Mesenchymal stem cell (in vitro differentiated cells and primary cell): ENCODE measurements at places on chromosomes 3 and 15.

GRCh38 chr3:57283334-57283733, 9.2 kb downstream of the ASB14 start:
- H3K27me3 ChIP-seq, result no peaks in the 10 kb centered on the region
- no peaks in the 10 kb centered on the region for H3K4me1 ChIP-seq
- no peak overlapping the region for H3K4me3 ChIP-seq
- no peak overlapping the region for H3K27ac ChIP-seq

GRCh38 chr3:188390343-188390718, 236.4 kb downstream of the LPP start:
- H3K27me3 ChIP-seq, result no peaks in the 10 kb centered on the region
- H3K4me3 ChIP-seq, result no peak overlapping the region
- no peaks in the 10 kb centered on the region for H3K36me3 ChIP-seq
- no peak for DNase-seq
- peaks cover 3% of the 10 kb centered on the region for H3K4me1 ChIP-seq
- H3K27ac ChIP-seq, result no peak overlapping the region

GRCh38 chr3:17749705-17750293, 7.4 kb upstream of the TBC1D5 start:
- DNase-seq, result no peak
- H3K27ac ChIP-seq, result no peak overlapping the region
- H3K27me3 ChIP-seq, result no peaks in the 10 kb centered on the region
- peaks cover 2% of the 10 kb centered on the region for H3K4me1 ChIP-seq
- peak overlapping the region; percentile 65 for H3K4me3 ChIP-seq

GRCh38 chr3:184355261-184356040, 6.0 kb downstream of the CLCN2 start:
- H3K4me1 ChIP-seq, result peaks cover 27% of the 10 kb centered on the region
- H3K4me3 ChIP-seq, result no peak overlapping the region
- peaks cover 69% of the 10 kb centered on the region for H3K36me3 ChIP-seq
- no peaks in the 10 kb centered on the region for H3K27me3 ChIP-seq
- DNase-seq, result no peak

DNA sequence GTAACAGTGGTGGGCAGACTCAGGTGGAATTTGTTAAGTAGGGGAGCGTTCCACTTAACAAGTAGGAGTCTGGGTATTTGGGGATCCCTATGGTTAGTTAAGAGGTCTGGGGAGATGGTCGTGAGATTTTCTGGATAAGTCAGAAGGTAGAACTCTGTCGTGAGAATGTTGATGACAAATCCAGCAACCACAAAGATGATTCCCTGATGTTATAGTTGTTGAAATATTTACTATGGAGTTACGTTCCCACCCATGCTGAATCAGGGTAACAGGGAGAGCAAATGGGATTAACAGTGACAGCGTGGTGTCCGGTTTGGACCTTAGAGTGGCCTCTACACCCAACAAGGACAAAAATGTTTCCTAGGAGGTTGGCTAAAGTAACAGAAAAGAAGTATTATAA, 110.8 kb downstream of the MFSD1 start:
- no peaks in the 10 kb centered on the region for H3K4me1 ChIP-seq
- no peak overlapping the region for H3K27ac ChIP-seq
- H3K4me3 ChIP-seq, result no peak overlapping the region
- H3K36me3 ChIP-seq, result no peaks in the 10 kb centered on the region
- no peak for DNase-seq
- no peaks in the 10 kb centered on the region for H3K27me3 ChIP-seq

GRCh38 chr3:103510760-103511159, 1075.9 kb downstream of the ZPLD1 start:
- no peak overlapping the region for H3K27ac ChIP-seq
- H3K4me3 ChIP-seq, result no peak overlapping the region
- H3K27me3 ChIP-seq, result no peaks in the 10 kb centered on the region
- DNase-seq, result no peak

DNA sequence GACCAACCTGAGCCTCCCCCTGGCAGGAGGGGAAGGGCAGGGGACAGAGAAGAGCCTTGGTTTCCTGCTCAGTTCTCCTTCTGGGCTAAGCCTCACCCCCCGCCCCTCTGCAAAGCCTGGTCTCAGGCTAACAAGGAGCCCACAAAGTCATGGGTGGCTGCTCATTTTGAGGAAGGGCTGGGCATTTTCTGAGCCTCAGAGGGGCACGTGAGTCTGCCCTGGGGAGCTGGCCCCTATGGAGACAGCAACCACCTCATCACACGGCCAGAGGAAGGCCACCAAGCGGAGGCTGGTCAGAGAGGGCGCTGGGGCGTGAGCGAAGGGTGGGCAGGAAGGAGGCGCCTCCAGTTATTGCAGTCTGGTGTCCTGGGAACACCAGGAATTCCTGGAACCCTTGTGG, 18.7 kb downstream of the ABTB1 start:
- peaks cover 56% of the 10 kb centered on the region for H3K4me1 ChIP-seq
- H3K36me3 ChIP-seq, result peaks cover 41% of the 10 kb centered on the region
- no peak overlapping the region for H3K4me3 ChIP-seq
- H3K27ac ChIP-seq, result peak overlapping the region; percentile 47
- H3K27me3 ChIP-seq, result no peaks in the 10 kb centered on the region

DNA sequence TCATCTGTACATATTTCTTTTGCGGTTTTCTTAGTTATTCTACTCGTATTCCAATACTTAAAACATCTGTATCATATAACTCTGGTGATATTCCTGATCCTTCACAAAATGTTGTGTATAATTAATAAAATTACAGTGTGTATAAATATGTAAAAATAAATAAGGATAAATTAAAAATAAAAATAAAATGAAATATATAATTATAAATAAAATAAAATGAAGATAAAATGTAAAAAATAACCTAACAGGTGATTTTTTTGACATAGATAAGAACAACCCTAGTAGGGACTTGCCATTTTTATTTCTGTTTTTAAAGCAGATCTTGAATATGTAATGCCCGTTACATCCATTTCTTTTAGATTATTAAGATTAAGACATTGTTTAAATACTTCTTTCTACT, 25.6 kb downstream of the IL1RAP start:
- no peaks in the 10 kb centered on the region for H3K27me3 ChIP-seq
- DNase-seq, result no peak
- no peak overlapping the region for H3K4me3 ChIP-seq
- H3K27ac ChIP-seq, result no peak overlapping the region
- H3K4me1 ChIP-seq, result no peaks in the 10 kb centered on the region
- H3K36me3 ChIP-seq, result no peaks in the 10 kb centered on the region

DNA sequence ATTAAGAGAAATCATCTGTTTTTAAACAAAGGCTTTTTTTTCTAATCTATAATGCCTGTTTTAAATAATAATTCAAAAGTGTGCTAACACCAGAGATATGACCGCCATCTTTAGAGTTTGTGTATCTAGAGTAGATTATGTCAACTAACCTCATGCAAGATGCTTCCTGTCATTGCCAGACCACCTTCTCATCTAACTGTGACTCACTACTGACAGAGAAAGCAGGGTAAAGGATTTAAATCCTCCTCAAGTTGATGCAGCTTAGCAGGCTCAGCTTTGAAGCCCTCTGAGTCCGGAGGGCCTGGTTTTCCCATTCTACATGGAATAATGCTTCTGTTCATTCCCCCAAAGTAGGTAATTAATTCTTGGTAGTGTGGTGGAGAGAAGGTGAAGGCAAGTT, 108.5 kb downstream of the ECT2 start:
- DNase-seq, result peak; percentile 31
- no peak overlapping the region for H3K4me3 ChIP-seq
- peaks cover 40% of the 10 kb centered on the region for H3K27me3 ChIP-seq
- peaks cover 2% of the 10 kb centered on the region for H3K4me1 ChIP-seq
- no peaks in the 10 kb centered on the region for H3K36me3 ChIP-seq

- H3K4me3 ChIP-seq, result no peak overlapping the region
- H3K4me1 ChIP-seq, result no peaks in the 10 kb centered on the region
- no peak for DNase-seq
- H3K27me3 ChIP-seq, result no peaks in the 10 kb centered on the region
Measured at GRCh38 chr3:72932416-72932815, 44.6 kb downstream of the GXYLT2 start.

GRCh38 chr15:70516408-70517193, 246.8 kb downstream of the UACA start:
- H3K27ac ChIP-seq, result no peak overlapping the region
- H3K4me1 ChIP-seq, result no peaks in the 10 kb centered on the region
- H3K27me3 ChIP-seq, result peaks cover 47% of the 10 kb centered on the region
- H3K4me3 ChIP-seq, result no peak overlapping the region
- no peaks in the 10 kb centered on the region for H3K36me3 ChIP-seq

GRCh38 chr15:61115679-61116078, 113.4 kb downstream of the RORA start:
- no peak for DNase-seq
- no peaks in the 10 kb centered on the region for H3K36me3 ChIP-seq
- H3K4me3 ChIP-seq, result no peak overlapping the region
- H3K4me1 ChIP-seq, result no peaks in the 10 kb centered on the region

- H3K27ac ChIP-seq, result no peak overlapping the region
- no peak overlapping the region for H3K4me3 ChIP-seq
- peak; percentile 80 for DNase-seq
- H3K27me3 ChIP-seq, result peaks cover 4% of the 10 kb centered on the region
- H3K36me3 ChIP-seq, result no peaks in the 10 kb centered on the region
Measured at GRCh38 chr3:32947789-32948238, 3.6 kb upstream of the CCR4 start.

GRCh38 chr3:156509189-156510174, 45.4 kb downstream of the SSR3 start:
- peak; percentile 69 for DNase-seq
- no peaks in the 10 kb centered on the region for H3K4me1 ChIP-seq
- H3K27me3 ChIP-seq, result no peaks in the 10 kb centered on the region
- H3K27ac ChIP-seq, result no peak overlapping the region

DNA sequence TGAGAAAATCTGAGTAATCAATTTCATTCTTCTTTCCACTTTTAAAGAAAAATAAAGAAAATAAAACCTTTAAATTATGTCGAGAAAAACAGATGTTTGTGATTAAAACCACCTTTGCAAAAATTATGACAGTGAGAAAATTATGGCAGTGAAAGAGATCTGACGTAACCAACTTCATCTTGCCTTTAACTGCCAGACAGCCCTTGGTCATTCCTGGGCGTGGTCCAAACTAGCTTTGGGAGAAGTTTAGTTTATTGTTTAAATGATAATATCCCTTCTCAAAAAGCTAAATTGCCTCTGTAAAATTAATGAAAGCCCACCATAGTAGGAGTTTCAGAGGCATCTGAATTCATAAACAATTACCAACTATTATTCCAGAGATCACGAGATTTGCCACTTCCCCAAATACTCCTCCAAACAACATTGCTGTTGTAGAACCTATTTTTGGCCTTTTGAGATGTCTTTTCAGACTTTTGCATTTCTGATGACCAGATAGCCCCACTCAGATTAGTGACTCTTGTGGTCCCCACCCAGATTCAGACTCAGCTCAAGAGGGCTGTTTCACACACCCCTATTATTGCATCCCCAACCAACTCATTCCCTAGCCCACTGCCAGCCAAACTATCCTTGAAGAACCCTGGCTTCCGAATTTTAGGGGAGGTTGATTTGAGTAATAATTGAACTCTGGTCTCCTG, 664.4 kb upstream of the CBLB start:
- no peak overlapping the region for H3K27ac ChIP-seq
- peaks cover 2% of the 10 kb centered on the region for H3K4me1 ChIP-seq
- H3K4me3 ChIP-seq, result no peak overlapping the region
- no peaks in the 10 kb centered on the region for H3K36me3 ChIP-seq

DNA sequence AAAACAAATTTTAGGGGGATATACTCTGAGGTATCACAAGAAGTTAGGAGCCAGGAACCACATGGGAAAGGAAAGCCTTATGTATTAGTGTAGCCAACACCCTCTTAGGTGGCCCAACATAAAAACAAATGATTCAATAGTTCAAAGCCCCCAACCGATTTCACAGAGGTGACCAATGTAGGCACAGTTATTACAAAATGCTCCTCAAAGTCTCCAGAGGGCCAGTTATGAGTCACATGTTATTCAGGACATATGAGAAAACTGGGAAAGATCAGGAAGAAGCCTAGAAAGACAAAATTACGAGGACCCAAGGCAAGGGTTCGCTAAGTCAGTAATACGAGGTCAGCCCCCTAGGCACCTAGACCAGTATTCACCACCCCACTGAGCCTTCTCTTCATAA, 29.9 kb upstream of the FBN1 start:
- DNase-seq, result no peak
- H3K36me3 ChIP-seq, result no peaks in the 10 kb centered on the region
- no peak overlapping the region for H3K27ac ChIP-seq

DNA sequence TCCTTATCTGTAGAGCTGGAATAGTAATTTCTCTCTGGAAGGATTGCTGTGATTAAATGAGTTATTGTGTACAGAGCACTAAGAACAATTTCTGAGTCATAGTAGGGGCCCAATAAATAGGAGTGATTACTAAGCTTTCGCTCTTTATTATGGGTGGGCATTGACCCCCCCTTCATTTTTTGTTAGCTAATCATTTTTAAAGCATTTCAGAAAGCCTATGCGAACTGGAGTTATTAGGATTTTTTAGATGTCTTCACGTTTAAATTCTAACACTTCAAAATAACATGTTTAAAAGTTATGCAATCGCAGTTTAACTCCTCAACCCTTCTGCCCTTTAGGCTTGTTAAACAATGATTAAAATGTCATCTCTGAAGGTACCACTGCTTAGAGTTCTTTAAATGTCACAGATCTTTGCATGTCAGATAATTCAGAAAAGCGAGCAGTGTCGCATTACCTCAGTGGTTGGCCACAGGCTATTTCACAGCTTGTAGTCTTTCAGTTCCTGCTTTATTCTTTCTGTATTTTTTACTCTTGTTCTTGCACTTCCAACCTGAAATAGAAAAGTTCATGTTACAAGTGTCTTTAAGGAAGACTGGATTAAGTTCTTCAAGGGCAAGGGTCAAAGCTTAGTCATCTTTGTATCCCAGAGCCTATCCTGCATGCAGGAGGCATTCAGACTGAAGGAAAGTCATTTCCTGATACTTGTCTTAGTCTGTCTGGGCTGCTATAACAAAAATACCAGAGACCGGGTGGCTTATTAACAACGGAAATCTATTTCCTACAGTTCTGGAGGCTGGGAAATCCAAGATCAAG, 102.9 kb downstream of the FNDC3B start:
- H3K27ac ChIP-seq, result peak overlapping the region; percentile 98
- no peaks in the 10 kb centered on the region for H3K27me3 ChIP-seq
- DNase-seq, result peak; percentile 97
- H3K4me3 ChIP-seq, result peak overlapping the region; percentile 52

GRCh38 chr3:43540624-43541023, 81.2 kb downstream of the ANO10 start:
- no peaks in the 10 kb centered on the region for H3K27me3 ChIP-seq
- DNase-seq, result no peak
- no peaks in the 10 kb centered on the region for H3K36me3 ChIP-seq

DNA sequence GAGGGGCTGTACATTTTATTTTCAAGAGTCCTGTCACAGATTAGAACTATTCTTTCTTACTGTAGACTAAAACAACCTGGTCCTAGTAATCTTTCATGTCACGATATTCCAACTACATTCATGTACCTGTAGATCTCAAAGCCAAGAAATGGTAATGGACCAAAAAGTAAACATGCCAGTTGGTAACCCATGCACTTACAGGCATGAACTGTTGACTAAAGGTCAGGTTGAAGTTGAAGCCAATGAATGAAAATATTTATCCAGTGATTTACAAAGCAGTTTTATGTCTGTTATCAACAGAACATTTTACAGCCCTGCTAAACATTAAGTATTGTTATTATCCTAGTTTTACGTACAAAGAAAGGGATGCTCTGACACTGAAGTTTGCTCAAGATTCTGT, 25.3 kb downstream of the LRRC57 start:
- no peak overlapping the region for H3K27ac ChIP-seq
- peaks cover 58% of the 10 kb centered on the region for H3K36me3 ChIP-seq
- H3K4me1 ChIP-seq, result no peaks in the 10 kb centered on the region
- no peak for DNase-seq
- no peak overlapping the region for H3K4me3 ChIP-seq

- H3K4me3 ChIP-seq, result no peak overlapping the region
- no peaks in the 10 kb centered on the region for H3K27me3 ChIP-seq
- no peak overlapping the region for H3K27ac ChIP-seq
- no peaks in the 10 kb centered on the region for H3K36me3 ChIP-seq
Measured at GRCh38 chr3:33954956-33955355, 156.5 kb downstream of the PDCD6IP start.
